Fibroblast of skin of back (primary cell): ENCODE measurements at places on chromosomes 2 and 18.

DNA sequence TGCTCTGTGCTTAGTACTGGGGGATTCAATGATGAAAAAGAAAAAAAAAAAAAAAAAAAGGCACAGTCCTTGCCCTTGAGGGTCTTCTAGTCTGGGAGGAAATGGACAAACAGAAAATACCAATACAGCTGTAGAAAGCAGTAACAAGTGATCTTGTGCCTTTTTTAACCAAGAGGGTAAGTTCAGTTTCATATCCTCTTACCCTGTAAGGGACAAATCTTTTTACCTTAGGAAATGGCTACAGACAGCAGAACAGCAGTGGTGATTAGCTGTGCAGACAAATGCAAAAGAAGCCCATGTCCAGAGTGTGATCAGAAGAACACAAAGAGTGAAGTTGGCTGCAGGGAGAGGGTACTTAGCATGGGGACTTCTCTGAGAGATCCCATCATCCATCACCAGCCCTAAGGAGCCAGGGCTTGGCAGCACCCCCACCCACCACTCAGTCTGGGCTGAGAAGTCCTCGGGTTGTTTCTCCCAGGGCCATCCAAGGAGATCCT is 102.9 kb downstream of the ALPK2 start:
- no peak for DNase-seq

- DNase-seq, result no peak
These were observed 18.7 kb upstream of the CCDC102B start for GRCh38 chr18:68779169-68779568.

DNA sequence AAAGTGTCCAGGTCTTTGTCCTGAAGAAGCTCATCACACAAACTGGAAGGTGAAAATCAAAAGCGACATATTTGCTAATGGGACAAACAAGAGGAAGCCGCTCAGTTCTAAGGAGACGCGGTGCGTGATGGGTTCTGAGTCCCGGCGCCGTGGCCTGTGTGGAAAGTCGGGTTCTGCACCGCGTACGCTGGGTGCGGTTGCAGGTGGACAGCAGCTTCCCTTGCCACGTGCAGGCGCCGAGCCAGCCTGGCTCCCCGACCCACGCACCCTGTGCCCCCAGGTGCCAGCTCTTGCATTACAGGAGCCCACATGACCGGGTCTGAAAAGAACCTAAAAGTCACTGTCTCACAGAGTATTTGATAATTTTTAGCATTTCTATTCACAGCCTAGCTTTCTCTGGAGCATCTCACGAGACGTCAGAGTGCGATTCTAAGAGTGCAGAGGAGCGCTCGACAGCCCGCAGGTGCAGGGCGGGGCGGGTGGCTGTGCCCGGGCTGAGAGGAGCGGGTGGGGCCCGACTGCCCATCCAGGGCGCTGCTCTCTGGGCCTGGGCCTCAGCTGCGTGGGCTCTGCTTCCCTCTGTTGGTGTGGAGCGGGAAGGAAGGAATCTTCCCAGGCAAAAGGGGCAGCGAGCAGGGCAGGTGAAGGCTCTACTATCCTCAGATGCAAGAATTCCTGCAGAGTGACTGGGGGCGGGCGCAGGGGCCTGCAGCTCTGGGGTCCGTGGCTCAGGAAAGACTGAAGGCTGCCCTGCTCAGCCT is 39.4 kb downstream of the MYT1L start:
- DNase-seq, result no peak

GRCh38 chr2:101173707-101174295 is 22.6 kb upstream of the TBC1D8 start:
- no peak for DNase-seq
